A549 treated with Hydrocortisone at 1 μM for 4 hours (cell line): ENCODE measurements at places on chromosomes 16 and 17. TPM values are rescaled to one million over a fixed set of nuclear protein-coding genes. Genes with fewer than 3 reads are reported as not detected.

Gene CCDC40
- 5.6 to 7.9 TPM (median 6.9 TPM) in 5 replicates for total RNA-seq

Gene NLE1
- 34.2 to 36.1 TPM (median 35.4 TPM) in 5 replicates for total RNA-seq

Gene CHP2
- 0.05 to 0.06 TPM in 2 of 5 replicates, not detected in the others for total RNA-seq

Gene EFNB3
- 1.1 to 1.4 TPM (median 1.3 TPM) in 5 replicates for total RNA-seq

Gene TRIM72
- 0.01 to 0.10 TPM (median 0.05 TPM) in 5 replicates for total RNA-seq

Gene DPEP2NB
- total RNA-seq = not detected in 5 replicates

Gene ANKS4B
- 0.03 to 0.06 TPM (median 0.05 TPM) in 3 of 5 replicates, not detected in the others for total RNA-seq

Gene NPTX1
- total RNA-seq = 111 to 210 TPM (median 172 TPM) in 5 replicates

Gene EME2
- total RNA-seq = 7.3 to 10.3 TPM (median 10.0 TPM) in 5 replicates

Gene PIMREG
- 41.3 to 51.1 TPM (median 48.2 TPM) in 5 replicates for total RNA-seq

Gene PRKCB
- 0.13 to 0.34 TPM (median 0.15 TPM) in 5 replicates for total RNA-seq

Gene GUCY2D
- 0.28 to 0.52 TPM (median 0.36 TPM) in 4 of 5 replicates, not detected in the other for total RNA-seq

Gene SGCA
- 1.1 to 2.9 TPM (median 1.7 TPM) in 5 replicates for total RNA-seq

Gene TNK1
- total RNA-seq = 1.4 to 2.1 TPM (median 1.7 TPM) in 5 replicates

Gene PROCA1
- 0.93 to 1.2 TPM (median 1.2 TPM) in 5 replicates for total RNA-seq

Gene CMTM2
- not detected in 5 replicates for total RNA-seq

Gene ARL2BP
- 76.0 to 86.4 TPM (median 80.8 TPM) in 5 replicates for total RNA-seq

Gene SLC6A2
- 0.10 to 0.14 TPM (median 0.12 TPM) in 3 of 5 replicates, not detected in the others for total RNA-seq

Gene COG4
- total RNA-seq = 29.6 to 32.4 TPM (median 30.3 TPM) in 5 replicates

Gene GRIN2A
- total RNA-seq = 0.02 TPM in 1 of 5 replicates, not detected in the others
